Ureter (tissue), 1 donor: ENCODE measurements at places on chromosomes 3 and 15. TPM values are rescaled to one million over a fixed set of nuclear protein-coding genes. Genes with fewer than 3 reads are reported as not detected.

The KCTD6 gene
- total RNA-seq = 11.4 TPM

The MAP6D1 gene
- 2.1 TPM for total RNA-seq

The MESP1 gene
- 0.29 TPM for total RNA-seq

The VIPR1 gene
- total RNA-seq = 72.7 TPM

The SCG5 gene
- total RNA-seq = 0.81 TPM

The SIAH2 gene
- 29.9 TPM for total RNA-seq

The CCDC54 gene
- total RNA-seq = not detected

The RGMA gene
- total RNA-seq = 6.4 TPM

The MUC13 gene
- total RNA-seq = not detected

The CPA3 gene
- total RNA-seq = 10.5 TPM

The PLS1 gene
- 70.5 TPM for total RNA-seq

The LIPC gene
- total RNA-seq = 10.5 TPM

The PDZRN3 gene
- 38.3 TPM for total RNA-seq

The ACTRT3 gene
- 4.0 TPM for total RNA-seq

The CFAP91 gene
- total RNA-seq = 5.8 TPM

The SYNPR gene
- not detected for total RNA-seq

The SMCO1 gene
- total RNA-seq = not detected

The HMG20A gene
- total RNA-seq = 58.4 TPM

The PCLAF gene
- total RNA-seq = 1.8 TPM

The DPPA2 gene
- not detected for total RNA-seq

The ALS2CL gene
- total RNA-seq = 64.5 TPM

The ITPR1 gene
- 98.1 TPM for total RNA-seq

The TNNC1 gene
- total RNA-seq = 9.4 TPM

The GOLGA8T gene
- not detected for total RNA-seq
